ENCODE measurements at places on chromosomes 13 and 19.

DNA sequence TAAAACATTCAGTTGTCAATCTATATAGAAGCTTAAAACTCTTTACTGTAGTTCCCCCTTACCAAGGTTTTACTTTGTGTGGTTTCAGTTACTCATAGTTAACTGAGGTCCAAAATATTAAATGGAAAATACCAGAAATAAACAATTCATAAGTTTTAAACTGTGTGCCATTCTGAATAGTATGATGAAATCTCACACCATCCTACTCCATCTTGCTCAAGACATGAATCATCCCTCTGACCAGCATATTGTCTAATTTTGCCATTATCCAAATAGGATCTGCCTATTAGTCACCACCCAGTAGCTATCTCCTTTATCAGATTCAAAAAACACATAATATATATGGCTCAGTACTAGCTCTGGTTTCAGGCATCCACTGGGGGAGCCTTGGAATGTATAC lies 22.4 kb downstream of the ZNF571 start:
- no peak for DNase-seq

GRCh38 chr13:110173247-110173818 lies 133.6 kb downstream of the COL4A1 start:
- no peak for DNase-seq

- DNase-seq = peak; percentile 31
Observed at GRCh38 chr13:100818711-100819110, 144.1 kb upstream of the TMTC4 start.

GRCh38 chr19:47356900-47357299 lies 7.8 kb downstream of the DHX34 start:
- DNase-seq = no peak

DNA sequence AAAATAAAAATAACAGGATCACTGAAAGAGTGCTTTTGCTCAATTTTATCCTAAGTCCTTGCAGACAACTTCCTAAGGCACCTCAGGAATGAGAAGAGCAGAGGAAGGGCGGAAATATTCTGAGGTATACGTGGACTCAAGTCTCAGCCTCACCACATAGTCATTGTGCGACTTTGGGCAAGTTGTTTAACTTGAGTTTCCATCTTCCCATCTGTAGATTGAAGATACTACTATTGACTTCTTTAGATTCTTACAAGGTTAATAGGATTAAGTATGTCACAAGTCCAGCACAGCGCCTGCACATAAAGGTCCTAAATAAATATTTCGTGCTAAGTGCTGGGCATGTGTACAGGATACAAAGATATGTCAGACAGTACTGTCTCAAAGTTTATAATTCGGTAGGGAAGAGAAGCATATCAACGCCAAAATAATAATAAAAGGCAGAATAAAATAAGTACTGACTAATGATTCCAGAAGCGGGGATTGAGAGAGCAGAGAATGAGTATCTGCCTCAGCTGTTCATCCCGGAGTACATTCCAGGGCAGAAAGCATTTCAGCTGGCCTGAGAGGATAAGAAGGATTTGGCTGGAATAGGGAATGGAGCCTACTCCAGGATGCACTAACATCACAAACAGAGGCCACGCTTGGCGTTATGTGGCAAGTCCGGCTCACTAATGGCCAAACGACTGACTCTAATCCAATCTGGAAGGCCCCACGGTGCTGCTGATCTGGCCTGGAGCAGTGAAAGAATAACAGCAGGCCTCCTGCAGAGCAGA lies 139.7 kb downstream of the FLT1 start:
- DNase-seq = no peak

GRCh38 chr13:108961542-108962125 lies 332.2 kb downstream of the MYO16 start:
- no peak for DNase-seq

DNA sequence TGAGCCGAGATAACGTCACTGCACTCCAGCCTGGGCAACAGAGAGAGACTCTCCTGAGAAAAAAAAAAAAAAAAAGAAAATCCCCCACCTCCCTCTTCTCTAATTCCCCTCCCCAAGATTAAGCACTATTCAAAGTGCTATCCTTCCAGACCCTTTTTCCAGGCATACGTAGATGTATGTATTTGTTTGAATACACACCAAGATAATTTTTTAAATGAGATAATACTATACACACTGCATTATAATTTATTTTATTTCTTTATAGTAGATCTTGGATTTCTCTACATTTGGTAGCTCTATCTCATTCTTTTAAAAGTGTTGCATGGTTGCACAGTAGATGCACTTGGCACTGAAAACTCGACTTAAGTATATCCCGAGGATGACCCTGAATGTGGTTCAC lies 32.5 kb downstream of the CAB39L start:
- DNase-seq = no peak

GRCh38 chr13:106958621-106959048 lies 390.7 kb upstream of the ARGLU1 start:
- DNase-seq = no peak

DNA sequence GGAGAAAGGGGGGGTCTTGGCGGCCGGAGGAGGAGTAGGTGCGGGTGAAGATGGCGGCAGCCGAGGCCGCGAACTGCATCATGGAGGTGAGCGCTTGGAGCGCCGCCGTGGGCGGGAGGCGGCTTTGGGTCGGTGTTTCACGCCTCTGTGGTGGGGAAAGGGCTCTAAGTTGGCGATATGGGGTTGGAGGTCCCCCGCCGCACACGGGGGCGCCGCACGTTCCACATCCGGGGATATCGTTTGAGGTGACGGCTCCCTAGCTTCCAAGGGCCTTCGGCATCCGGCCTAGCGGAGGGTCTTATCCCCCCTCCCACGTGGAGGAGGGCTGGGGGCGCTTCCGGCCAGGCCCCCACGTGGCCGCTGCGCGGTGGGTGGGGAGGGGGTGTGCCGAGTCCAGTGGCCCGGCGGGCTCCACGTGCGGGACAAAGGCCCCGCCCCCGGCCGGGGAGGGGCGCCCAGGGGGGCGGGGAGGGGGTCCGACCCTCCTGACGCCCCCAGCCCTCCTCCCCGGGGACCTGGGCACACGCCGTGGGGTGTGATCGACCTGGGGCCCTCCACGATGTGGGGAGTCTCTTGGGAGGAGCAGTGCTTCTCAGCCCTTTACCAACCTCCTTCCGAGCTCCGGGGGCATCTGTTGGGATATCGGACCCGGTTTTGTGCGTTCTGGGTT lies at the start of gene PRMT1:
Gene PRMT1 (plus strand): TSS at position 41 of the 670 bp plus-strand sequence. CDS start 10 bp downstream, at position 51.
- peak; percentile 58 for DNase-seq

DNA sequence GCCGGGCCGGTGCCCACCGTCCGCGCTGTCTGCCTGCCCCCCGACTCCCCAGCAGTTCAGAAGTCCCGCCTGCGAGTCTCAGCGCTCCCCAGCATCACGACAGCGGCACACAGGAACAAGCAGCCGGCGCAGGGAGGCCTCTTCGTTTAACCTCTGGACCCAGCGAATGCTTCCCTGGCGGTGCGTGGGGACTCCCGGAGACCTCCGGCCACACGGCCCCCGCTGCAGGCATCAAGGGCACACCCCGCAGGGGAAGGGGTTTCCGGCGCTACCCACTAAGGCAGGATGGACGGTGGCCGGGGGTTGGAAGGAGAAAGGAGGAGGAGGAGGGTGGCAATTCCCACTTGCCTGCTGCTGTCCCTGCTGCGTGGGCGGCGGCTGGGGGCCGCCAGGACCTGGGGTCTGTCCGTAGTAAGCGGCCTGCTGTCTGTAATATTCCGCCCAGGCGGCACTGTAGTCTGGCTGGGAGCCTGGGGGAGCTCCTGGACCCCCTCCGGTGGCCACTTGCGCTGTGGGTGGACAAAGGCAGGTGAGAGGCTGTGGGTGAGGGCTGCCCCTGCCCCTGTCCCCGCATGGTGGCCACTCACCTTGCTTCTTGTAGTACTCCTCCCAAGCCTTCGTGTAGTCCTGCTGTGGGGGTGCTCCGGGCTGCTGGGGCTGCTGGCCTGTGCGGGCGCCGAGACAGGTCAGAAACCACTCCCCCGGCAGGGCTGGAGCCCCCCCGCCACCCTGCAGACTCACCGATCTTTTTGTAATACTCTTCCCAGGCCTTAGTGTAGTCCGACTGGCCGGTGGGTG lies 9.6 kb downstream of the KHSRP start:
- no peak for DNase-seq

All from amygdala (tissue), 56 donors.